ENCODE measurements at places on chromosomes 2 and 18. TPM values are rescaled to one million over a fixed set of nuclear protein-coding genes. Genes with fewer than 3 reads are reported as not detected.

Gene CYP27A1
- 0.83 TPM for polyA plus RNA-seq

Gene CXCR2
- 0.40 TPM for polyA plus RNA-seq

Gene TRIM43
- polyA plus RNA-seq, result not detected

Gene CTDP1
- polyA plus RNA-seq, result 12.1 TPM

Gene SERPINB3
- not detected for polyA plus RNA-seq

Gene GRB14
- polyA plus RNA-seq, result not detected

Gene ZNF396
- polyA plus RNA-seq, result 1.5 TPM

Gene REG1B
- polyA plus RNA-seq, result not detected

Gene SPATA3
- polyA plus RNA-seq, result not detected

Gene LCT
- polyA plus RNA-seq, result not detected

Gene SAP130
- polyA plus RNA-seq, result 12.0 TPM

Gene NEB
- polyA plus RNA-seq, result 1.4 TPM

Gene SCN9A
- polyA plus RNA-seq, result not detected

Gene EMX1
- not detected for polyA plus RNA-seq

Gene TFPI
- 0.09 TPM for polyA plus RNA-seq

Gene DCDC2C
- polyA plus RNA-seq, result not detected

Gene RAPGEF4
- not detected for polyA plus RNA-seq

Gene BCL11A
- polyA plus RNA-seq, result 189 TPM

Gene HOXD8
- polyA plus RNA-seq, result not detected

Gene FTCDNL1
- 2.0 TPM for polyA plus RNA-seq

Gene VWA3B
- not detected for polyA plus RNA-seq

Gene CRYGD
- polyA plus RNA-seq, result not detected

Measured in IgD-negative memory B cell (primary cell).